GM23338 (cell line): ENCODE measurements at places on chromosomes 2 and 18. TPM values are rescaled to one million over a fixed set of nuclear protein-coding genes. Genes with fewer than 3 reads are reported as not detected.
A peak's percentile ranks its signal among the peaks of the same experiment; 100 is the strongest.

GRCh38 chr2:76120176-76120575, 409.5 kb upstream of the GCFC2 start:
- no peak for DNase-seq

The CLEC4F gene
- not detected in 2 replicates for total RNA-seq

The SIX3 gene
- total RNA-seq = 0.28 TPM in 1 of 2 replicates, not detected in the other

- no peak for DNase-seq
Observed at GRCh38 chr18:13885009-13885408, 30.3 kb downstream of the MC2R start.

DNA sequence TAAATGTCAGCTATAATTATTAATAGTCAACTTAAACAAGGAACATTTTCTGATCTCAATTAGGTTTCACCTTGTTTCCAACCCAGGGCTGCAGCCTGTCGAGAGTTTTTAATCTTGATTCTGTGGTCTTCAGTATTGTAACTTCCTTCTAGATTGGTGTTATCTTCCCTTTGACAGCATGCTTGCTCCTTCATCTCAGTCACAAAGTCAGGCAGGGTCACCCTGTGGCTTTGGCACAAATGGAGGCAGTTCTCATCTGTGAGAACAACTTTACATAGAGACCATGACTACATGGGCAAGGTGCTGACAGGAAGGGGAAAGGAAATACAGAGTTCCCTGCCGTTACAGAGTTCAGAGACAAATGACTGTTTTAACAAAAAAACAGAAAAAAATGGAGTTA, 50.5 kb downstream of the HNRNPLL start:
- DNase-seq = no peak

GRCh38 chr2:65746931-65747675, 314.7 kb upstream of the SPRED2 start:
- DNase-seq = peak; percentile 43
